ENCODE measurements at places on chromosomes 16 and 17.

DNA sequence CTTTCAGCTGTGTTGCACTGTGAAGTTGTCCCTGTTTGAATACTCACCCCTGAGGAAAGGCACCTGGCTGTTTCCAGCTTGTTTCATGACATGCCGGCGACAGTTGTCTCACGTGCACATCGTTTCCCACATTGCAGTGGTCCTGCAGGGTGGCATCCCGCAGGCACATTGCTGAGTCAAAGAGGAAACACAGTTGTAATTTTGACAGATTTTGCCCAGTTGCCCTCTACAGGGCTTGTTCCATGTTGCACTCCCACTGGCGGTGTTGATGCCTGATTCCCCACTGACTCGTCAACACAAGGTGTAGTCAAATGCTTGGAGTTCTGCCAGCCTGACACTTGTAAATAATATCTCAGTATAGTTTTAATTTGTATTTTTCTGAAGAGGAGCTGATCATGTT is 23.8 kb downstream of the EPN2 start:
- DNase-seq = no peak

DNA sequence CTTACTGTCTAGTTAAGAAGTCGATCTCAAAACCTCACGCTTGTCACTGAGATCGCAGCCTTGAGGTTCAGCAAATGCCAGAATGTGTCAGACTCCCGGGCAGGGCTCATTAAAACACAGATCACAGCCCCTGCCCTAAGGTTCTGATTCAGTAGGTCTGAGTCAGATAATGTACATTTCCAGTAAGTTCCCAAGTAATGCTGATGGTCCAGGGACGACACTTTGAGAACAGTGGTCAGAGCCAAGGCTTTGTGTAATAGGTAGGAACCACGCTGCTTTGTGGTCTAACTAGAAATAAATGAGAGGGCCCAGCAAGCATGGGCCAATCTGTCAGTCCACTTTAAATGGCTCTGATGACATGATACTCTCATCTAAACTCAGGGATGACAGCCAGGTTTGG is 228.6 kb downstream of the ZFHX3 start:
- DNase-seq = no peak

- DNase-seq = no peak
Observed at GRCh38 chr17:46769531-46770438, 48.7 kb downstream of the WNT3 start.

DNA sequence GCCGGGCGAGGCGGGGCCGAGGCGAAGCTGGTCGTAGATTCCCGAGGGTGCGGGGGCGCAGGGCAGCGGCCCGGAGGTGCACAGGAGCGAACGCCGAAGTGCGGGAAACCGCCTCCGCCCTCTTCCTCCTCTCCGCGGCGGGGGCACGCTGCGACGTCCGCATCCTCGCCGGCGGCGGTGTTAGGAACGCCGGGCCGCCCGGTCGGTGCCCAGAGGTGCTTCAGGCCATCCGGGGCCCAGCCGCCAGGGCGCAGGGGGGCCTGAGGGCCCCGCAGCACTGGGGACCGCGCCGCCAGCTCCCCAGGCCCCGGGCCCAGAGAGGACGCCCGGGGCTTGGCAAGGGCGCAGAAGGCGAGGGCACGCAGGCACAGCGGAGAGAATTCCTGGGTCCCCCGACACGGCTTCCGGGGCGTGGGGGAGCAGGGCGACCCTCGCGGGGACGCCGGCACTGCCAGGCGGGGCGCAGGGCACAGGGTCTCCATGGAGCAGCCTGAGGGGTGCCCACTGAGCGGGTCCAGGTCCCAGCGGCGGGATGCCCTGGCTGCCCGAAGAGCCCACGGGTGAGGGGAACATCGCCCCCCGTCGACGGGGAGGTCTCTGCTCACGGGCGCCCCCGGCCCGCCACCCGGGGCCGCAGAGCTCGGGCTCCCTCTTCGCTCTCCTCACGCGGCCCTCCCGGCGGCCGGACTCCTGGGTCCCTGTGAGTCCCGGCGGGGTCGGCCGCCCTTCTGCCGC is 576 bp downstream of the EPOP start:
- no peak for DNase-seq

DNA sequence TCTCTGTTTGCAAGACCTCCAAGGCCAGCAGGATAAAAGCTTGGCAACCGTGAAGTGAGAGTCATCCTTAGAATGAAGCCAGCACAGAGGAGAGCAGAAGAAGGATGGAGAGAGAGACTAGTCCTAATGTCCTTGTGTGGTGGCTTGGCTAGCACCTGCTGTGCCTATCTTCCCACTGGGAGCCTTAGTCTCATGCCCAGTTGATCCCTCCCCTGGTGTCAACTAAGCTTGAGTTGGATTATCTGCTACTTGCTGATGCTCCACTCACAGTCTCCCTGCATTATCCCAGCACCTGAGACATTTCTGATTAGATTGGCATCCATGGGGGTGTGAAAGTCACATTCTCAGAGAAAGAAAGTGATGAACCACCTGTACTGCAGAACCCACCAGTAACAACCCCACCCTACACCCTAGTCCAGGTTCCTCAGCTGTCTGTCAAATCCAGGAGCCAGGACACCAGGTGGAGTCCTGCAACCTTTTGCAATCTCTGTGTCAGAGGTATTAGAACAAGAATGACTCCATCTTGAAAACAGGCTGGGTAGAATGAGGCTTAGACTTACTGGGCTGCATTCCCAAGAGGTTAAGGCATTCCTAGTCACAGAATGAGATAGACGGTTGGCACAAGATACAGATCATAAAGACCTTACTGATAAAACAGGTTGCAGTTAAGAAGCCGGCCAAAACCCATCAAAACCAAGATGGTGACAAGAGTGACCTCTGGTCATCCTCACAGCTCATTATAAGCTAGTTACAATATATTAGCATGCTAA is 460.2 kb upstream of the C16orf82 start:
- no peak for DNase-seq

GRCh38 chr16:88527186-88527936 is 42.8 kb upstream of the ZC3H18 start:
- DNase-seq = peak; percentile 65

DNA sequence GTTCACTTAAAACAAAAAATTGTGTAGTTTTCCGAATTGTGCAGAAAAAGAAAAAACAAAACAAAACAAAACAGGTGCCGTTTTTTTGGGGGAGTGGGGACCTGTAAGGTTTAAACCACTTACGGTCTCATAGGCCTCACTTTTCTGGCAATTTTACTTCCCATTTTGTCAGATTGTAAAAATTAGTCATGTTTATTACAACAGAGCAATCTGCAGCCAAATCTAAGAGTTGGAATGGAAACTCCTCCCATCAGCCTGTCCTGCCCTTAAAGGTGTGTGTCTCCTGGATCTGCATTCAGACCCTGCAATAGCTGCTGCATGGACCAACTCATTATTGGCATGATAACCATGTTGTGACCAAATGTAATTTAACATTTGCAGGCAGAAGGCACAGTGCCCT is 8.2 kb upstream of the SALL1 start:
- DNase-seq = no peak

GRCh38 chr16:1439058-1439698 is 5.2 kb downstream of the CCDC154 start:
- no peak for DNase-seq

DNA sequence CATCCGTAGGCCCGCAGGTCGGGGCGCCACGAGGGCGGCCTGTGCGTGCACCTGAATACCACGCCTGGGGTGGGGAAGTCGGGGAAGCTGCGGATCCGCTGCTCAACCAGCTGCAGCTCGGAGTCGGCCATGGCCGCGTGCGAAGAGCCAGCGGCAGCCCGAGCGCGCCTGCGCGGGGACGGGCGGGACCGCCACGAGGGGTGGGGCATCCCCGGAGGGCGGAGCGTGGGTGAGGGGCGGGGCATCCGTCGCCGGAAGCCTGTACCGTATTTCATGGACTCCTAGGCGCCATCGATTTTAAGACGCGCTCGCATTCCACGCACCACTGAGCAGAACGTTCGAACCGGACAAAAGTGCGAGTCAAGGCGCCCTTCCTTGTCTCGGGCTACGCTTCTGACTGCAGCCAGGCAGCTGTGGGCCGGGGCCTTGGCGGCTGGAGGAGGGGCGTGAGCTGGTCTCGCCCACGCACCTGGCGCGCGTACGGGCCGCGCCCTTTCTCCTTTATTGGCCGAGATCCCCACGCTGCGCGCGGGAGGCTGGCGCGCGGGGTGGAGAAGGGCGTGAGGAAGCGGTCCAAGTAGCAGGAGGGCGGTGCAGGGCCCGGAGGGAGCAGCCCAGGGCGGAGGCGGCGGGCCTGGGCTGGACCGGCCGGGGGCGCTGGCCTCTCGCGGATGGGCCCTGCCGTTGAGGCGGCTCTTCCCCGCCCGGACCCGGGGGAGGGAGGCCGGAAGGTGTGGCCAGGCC is at the start of gene APRT:
Gene APRT (minus strand): TSS at position 160 of the 744 bp plus-strand sequence. CDS start 29 bp downstream, at position 131.
- peak; percentile 88 for DNase-seq

GRCh38 chr16:85258629-85259028 is 146.4 kb upstream of the CIBAR2 start:
- DNase-seq = no peak

DNA sequence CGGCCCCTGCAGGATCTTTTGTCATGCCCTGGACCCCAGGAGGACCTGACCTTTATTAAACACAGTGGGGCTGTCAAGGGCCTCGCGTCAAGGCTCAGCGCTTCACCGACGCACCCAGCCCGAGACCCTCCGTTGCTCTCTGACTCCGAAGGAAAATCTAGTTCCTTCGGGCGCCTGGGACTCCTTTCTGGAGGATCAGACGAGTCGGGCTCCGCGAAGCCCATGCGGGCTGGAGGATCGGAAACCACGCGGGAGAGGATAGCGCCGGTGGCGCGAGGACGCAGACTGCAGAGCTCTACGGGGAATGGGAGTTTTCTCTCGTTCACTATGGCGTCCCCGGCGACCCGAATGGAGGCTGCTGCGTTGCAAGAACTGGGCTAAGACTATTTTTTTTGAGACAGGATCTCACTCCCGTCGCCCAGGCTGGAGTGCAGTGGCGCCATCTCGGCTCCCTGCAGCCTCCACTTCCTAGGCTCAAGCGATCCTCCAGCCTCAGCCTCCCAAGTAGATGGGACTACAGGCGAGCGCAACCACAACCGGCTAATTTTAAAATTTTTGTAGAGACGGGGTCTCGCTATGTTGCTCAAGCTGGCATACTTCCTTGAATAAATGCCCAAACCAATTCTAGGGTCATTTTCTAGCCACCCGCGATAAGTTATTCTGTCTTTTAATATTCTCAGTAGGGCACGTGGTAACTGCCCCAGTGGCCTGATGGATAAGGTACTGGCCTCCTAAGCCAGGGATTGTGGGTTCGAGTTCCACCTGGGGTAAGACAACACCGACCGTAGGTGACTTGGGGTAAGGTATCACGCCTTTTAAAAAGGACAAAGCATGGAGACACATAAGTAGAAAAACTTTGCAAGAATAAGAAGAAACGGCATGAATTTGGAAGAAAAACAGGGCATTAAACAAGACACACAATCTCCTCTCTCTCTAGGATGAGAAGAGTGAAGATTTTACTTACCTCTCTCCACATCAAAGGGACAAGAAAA is 5.5 kb downstream of the OR1F1 start:
- DNase-seq = no peak

GRCh38 chr17:19378416-19379360 is at the start of gene MAPK7:
Gene MAPK7, plus strand, starts transcription at chr17:19378498. Its CDS starts 403 bp downstream, at chr17:19378901.
- DNase-seq = no peak

- DNase-seq = no peak
Observed at GRCh38 chr16:23296994-23297393, 5.1 kb upstream of the SCNN1B start.

DNA sequence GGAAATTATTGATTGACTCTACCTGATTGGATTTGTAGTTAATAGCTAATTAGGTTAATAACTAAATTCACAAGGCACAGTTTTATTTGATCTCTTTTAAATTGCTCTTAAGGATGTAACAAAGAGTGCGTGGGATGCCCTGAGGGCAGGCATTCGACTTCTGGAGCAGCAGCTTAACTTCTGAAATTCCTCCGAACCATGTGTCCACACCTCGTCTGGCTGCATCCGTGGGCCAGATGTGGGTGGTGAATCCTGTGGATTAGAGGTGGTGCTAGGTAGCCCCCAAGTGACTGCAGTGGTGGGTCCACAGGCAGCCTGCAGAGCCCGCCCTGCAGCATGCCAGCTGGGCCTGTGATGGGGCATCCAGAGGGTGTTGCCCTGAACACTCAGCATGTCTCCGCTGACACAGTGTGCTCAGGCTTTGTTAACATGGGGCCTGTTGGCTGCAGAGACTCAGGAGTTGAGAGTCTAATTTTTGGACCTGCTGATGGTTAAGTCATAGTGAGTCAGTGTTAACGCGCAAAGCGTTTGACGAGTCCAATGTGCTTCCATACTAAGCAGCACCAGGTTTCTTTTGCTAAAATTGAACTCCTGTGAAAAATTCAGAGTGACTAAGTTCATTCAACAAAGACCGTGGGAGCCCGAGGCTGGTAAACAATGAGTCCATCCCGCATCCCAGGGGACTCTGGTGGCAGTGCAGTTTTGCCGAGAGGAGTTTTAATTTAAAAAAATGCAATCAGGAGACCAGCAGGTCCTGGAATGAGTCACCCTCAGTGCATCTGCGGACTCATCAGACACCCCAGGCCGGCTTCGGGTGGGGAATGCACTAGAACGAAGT is 3.8 kb upstream of the NPB start:
- no peak for DNase-seq

- DNase-seq = no peak
Observed at GRCh38 chr16:80056324-80056723, 455.8 kb upstream of the MAF start.

- peak; percentile 16 for DNase-seq
Observed at GRCh38 chr17:41614098-41614497, 1.5 kb upstream of the KRT16 start.

DNA sequence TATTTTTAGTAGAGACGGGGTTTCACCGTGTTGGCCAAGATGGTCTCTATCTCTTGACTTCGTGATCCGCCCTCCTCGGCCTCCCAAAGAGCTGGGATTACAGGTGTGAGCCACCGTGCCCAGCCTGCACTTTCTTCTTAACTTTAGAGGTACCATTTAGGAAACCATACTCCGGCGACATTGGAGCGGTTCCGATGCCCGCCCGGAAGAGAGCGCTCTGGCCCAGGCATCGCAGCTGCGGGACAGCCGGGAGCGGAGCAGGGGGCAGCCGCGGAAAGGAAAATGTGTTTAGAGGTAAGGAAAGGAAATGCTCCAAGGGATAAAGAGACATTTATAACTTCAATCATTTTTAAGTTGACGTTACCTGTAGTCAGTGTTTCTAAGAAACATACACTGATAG is 6.0 kb upstream of the HS3ST3B1 start:
- no peak for DNase-seq

DNA sequence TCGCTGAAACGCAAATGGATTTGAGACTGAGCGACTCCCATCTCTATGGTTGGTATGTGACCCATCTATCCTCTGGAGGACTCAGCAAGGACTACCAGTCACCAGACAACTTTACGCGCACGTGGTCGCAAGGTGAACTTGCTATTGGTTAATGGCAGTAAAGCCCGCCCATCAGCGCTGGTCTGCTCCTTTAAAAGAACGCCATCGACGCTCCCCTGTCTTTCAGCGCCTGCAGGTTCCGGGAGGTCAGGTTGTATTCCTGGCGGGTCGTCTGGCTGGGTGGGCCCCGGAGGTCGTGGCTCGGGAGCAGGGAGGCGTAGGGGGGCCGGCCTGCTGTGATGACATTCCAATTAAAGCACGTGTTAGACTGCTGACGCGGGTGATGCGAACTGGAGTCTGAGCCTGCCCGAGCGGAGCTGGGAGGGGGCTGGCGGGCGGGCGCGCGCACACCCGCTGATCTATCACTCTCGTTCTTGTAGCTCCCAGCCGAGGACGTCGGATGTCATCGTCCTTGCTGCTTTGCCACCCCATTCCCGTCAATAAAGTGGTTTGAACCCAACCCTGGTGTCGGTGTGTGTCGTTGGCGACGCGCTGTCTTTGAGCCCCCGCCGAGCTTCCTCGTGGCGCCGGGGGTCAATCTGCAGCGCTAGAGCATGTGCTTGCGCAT is 15.9 kb upstream of the ERN1 start:
- DNase-seq = peak; percentile 98

- peak; percentile 42 for DNase-seq
Observed at GRCh38 chr17:1882836-1883235, 53.0 kb downstream of the RPA1 start.

- no peak for DNase-seq
Observed at GRCh38 chr17:6941989-6942388, 53.9 kb upstream of the ALOX12 start.

All from posterior cingulate gyrus (tissue), 11 donors.